ENCODE measurements at places on chromosomes 3 and 15.

- DNase-seq, result no peak
These were observed 5.3 kb upstream of the THRB start for GRCh38 chr3:24499991-24500390.

- no peak for DNase-seq
These were observed 277.6 kb upstream of the CFAP20DC start for GRCh38 chr3:59327376-59327808.

GRCh38 chr3:150761831-150762661 is 923 bp downstream of the SIAH2 start:
- peak; percentile 14 for DNase-seq

GRCh38 chr3:117047951-117048705 is 338.5 kb downstream of the TUSC7 start:
- DNase-seq, result no peak

- no peak for DNase-seq
These were observed 1219.2 kb downstream of the ZPLD1 start for GRCh38 chr3:103653996-103654395.

- DNase-seq, result no peak
These were observed 89.0 kb upstream of the PFN2 start for GRCh38 chr3:150059729-150060128.

- no peak for DNase-seq
These were observed 521.5 kb downstream of the RSL24D1 start for GRCh38 chr15:54675241-54675640.

DNA sequence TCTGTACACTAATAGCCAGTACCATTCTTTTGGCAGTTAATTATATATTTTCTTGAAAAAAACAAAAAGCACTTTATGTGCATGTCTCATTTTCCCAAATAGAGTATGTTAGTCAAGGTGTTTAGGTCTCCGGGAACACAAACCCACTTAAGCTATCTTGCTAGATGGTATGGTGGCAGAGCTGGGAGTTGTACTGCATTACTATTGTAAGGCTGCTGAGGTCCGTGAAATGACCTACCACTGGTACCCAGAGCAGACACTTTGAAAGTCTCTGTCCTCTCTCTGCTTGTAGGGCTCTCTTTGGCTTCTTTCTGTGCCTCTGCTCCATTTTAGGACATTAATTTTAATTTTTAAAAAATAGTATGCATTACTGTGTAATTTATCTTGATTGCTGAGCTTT is 8.8 kb downstream of the TMOD3 start:
- DNase-seq, result no peak
